ENCODE measurements at places on chromosomes 13 and 19. TPM values are rescaled to one million over a fixed set of nuclear protein-coding genes. Genes with fewer than 3 reads are reported as not detected.

- DNase-seq: no peak
These were observed 213.5 kb downstream of the DIAPH3 start for GRCh38 chr13:59950266-59950665.

DNA sequence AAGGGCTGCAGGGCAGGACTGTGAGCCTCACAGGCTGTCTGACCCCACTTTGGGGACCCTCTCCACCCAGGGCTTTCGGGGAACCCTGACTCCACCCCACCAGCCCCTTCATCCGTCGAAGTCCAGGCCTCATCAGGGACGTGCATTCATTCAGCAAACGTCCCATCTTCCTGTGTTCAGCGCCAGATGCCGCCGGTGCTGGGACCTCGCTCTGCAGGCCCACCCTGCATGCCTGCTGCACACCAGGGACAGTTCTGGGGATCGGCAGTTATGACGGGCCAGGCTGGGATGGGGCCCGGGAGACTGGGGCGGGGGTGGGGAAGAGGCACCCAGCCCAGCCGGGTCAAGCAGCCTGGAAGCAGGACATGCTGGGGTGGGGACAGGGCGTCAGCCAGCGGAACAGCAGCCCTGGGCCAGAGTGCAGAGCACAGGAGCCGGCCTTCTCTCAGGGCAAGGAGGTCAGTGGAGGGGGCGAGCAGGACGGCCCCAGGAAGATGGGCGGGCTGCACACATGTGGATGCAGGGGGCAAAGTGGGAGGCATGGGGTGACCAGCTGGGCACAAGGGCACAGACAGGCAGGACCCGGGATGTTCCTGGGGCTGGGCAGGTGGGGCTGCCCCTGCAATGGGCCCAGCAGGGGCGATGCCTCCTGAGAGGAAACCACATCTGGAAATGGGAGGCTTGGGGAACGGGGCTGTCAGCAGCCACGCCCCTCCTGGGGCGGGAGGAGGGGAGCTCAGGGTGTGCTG is 5.1 kb downstream of the GAMT start:
- no peak for DNase-seq

GRCh38 chr19:50601407-50602088 is 33.3 kb upstream of the LRRC4B start:
- DNase-seq: no peak

FAM216B gene
- not detected for total RNA-seq
